ENCODE measurements at places on chromosomes 2 and 18.

DNA sequence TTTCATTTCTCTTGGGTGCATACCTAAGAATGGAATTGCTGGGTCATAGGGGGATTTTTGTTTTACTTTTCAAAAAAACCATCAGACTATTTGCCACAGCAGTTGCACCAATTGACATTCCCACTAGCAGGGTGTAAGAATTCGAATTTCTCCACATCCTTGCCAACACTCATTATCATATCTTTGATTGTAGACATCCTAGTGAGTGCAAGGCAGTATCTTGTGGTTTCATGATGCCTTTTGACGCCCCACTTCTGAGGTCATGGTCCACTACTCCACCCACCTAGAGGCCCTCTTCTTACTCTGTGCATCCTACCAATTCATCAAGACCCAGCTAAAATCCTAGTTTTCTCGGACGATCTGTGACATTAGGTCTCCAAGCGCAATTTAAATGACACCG, 161.9 kb downstream of the MYO5B start:
- DNase-seq: no peak

GRCh38 chr2:37506407-37507050, 162.1 kb downstream of the QPCT start:
- no peak for DNase-seq

GRCh38 chr2:202091476-202091875, 18.4 kb downstream of the KIAA2012 start:
- DNase-seq: no peak

DNA sequence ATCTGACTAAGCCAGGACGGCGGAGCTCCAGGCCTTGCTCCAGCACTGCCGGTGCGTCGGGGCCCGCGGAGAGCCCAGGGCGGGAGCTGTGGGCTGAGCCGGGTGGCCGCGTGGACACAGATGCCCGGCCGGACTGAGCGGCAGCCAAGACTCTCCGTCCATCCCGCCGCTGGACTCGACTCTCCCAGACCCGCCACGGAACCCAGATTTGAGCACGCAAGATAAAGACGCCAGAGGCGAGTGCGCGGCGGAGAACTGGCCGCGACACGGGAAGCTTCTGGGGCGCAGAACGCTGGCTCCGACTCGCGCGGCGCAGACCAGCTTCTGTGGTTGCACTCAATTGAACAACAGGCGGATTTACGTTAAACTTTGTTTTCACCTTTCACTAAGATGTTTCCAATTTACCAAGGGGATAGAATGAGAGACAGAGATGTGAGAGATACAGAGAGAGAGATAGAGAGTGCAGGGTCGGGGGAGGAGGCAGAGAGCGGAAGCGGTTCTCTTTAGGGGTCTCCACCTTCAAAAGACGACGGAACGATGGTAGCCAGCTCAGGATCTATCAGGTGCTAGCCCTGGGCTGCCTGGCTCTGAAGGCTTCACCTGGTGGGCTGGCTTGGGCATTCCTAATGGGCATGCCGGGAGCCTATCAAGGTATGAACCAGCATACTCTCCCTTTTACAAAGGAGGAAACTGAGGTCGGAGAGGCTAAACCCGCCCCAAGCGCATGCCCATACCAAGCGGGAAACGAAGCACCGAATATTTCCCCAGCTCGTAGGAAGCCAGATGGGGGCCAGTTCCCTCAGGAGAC, 10.4 kb upstream of the EN1 start:
- DNase-seq: no peak

- DNase-seq: no peak
Observed at GRCh38 chr18:50203801-50204604, 9.1 kb upstream of the MYO5B start.

- no peak for DNase-seq
Observed at GRCh38 chr2:9347411-9347881, 75.9 kb downstream of the ITGB1BP1 start.

- no peak for DNase-seq
Observed at GRCh38 chr2:44326548-44327264, 34.6 kb downstream of the PREPL start.

DNA sequence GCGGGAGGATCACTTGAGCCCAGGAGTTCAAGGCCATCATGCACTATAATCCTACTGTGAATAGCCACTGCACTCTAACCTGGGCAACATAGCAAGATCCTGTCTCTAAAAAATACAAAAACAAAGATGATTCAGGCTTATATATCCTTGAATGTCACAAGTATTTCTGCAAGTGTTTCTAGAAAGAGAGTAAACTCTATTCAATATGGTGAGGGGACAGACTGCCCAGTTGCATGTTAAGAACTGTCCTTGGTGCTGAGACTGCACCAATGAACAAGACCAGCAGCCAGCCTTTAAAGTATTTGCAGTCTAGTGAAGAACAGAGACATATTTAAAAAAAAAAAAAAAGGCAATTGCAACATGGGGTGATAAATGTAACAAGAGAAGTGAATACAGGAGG, 16.4 kb downstream of the MAP3K19 start:
- no peak for DNase-seq

GRCh38 chr2:232203936-232204335, 174.6 kb upstream of the ALPP start:
- no peak for DNase-seq

GRCh38 chr18:10322004-10322403, 132.4 kb upstream of the APCDD1 start:
- no peak for DNase-seq

DNA sequence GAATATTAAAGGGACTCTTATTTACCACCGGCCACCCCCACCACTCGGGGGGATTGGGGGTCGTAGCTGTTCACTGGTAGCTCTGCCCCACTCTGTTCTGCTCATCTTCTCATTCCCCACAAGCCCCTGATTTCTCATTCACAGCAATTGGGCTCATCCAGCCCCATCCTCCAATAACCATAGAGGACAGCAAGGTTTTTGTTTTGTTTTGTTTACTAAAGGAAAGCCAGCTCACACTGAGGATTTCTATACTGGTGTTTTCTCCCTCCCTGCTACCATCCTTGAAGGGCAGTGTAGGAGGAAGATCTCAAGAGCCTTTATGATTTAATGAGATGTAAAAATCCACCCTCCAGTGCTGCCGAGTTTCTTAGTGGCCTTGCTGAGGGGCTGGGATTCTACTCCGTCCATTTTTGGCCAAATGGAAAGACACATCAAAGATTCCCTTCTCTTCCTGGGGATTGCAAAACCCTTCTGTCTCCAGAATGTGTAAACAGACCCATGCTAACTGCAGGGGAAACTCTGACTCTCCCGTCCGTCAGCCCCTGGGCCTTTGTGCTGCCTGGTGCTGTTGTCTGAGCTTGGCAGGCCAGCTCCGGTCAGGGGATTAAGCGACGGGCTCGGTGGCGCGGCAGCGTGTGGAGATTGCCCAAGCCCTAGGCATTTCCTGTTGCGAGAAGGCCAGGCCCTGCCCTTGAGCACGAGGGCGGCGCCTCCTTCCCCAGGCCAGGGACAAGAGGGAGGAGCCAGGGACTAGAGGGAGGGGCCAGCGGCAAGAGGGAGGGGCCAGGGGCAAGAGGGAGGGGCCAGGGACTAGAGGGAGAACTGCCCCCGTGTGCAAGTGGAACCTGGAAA, 165.0 kb downstream of the ANTXR1 start:
- no peak for DNase-seq

DNA sequence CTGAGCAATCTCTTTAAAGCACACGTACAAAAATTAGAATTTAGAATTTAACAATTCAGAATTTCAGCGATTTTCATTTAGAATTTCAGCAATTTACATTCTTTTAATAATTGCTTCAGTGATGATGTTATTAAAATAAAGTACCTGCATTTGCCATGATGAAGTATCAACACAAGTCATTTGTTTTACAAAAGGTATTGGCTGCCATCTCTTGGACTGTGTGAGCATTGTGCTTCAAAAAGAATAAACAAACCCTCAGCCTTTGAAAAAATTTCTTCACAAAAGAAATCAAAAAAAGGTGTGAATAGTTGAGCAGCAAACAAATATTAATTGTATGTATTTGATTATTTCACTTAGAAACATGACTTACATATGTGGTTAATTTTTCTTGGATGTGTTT, 27.1 kb upstream of the ZC3H15 start:
- no peak for DNase-seq

GRCh38 chr18:48777744-48778116, 173.0 kb downstream of the SMAD7 start:
- DNase-seq: no peak

DNA sequence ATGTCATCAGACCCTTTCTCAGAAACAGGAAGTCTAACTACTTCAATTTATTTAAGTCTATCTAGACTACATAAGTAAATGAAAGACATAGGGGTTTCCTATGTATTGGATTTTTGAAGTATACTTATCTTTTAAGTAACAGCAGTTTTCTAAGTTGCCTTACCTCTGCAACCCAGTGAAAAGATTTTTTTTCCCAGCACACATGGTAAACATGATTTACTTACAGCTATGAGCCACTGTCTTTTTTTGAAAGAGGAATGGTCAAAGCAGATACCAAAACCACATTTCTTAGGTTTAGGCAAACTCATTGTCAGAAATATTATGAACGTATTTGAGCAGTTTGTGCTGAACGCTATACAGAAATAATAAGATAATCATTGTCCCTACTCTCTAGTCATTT, 78.7 kb upstream of the OTX1 start:
- DNase-seq: no peak

DNA sequence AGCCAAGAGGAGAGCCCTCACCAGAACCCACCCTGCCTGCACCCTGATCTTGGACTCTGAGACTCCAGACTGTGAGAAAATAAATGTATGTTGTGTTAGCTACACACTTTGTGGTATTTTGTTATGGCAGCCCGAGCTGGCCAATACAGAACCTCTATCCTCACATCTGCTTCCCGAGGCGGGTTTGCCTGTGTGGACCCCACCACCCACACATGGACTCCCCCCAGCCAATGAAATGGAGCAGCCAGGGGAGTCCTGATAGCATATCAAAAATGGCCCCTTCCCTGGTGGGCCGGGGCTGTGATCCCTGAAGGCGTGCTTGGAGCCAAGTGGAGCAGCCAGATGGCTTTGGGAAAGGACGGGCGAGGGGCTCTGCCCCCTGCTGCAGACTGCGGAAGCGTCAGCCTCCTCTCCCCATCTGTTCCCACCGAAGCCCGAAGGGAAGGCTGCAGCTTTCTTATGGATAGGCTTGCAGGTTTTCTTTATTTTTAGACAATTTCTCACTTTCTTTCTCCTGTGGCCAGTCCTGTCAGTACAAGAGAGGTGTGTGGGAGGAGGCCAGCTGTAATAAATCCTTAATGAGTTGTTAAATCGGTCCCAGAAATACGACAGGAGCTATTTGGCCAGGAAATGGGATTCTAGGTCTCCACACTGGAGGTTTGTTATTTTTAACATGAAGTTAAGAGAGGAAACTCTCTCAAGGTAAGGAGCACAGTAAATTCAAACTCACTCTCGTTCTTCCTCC, 34.4 kb downstream of the TEX51 start:
- no peak for DNase-seq

GRCh38 chr2:168350380-168350779, 103.0 kb upstream of the STK39 start:
- no peak for DNase-seq

DNA sequence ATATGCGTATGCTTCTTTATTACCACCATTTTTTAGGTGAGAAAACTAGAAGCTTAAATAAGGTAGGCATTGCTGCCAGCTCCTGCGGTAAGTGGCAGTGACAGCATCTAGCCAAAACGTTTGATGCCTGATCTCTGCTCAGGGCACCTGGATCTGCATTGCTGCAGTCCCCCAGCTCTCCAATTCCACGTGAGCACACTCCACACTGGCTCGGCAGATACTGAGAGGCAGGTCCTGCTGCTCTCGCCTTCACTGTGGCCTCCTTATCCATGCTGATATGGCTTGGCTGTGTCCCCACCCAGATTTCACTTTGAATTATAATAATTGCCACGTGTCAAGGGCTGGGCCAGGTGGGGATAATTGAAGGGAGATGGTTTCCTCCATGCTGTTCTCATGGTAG, 160.9 kb downstream of the CTIF start:
- no peak for DNase-seq

DNA sequence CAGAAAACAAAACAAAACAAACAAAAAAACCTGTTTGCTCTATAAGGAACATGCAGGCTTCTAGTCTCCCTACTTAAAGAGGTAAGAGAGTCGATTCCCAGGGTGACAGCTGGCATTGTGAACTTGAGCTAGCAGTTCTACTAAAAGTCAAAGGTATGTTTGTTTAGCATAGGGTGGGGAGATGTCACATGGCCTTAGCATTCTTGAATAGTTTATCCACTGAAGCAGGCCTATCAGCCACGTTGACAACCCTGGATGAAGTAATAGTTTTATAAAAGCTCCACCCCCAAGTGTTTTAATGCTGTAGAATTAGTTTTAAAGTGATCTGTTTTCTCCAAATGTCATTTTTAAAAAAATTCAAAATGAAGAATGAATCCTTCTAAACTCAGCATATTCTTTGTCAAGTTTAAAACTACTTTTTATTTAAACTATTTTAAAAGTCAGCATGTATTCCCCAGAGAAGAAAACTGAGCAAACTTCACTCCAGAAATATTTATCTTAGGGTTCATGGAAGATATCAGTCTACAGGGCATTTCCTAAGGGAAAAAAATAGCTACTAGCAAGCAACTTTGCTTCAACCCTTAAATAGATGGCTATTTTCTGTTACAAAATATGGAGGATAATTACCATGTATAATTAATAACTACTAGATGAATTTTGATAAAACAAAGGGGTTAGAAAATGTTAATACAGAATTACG, 1.7 kb downstream of the MYOM1 start:
- DNase-seq: no peak

DNA sequence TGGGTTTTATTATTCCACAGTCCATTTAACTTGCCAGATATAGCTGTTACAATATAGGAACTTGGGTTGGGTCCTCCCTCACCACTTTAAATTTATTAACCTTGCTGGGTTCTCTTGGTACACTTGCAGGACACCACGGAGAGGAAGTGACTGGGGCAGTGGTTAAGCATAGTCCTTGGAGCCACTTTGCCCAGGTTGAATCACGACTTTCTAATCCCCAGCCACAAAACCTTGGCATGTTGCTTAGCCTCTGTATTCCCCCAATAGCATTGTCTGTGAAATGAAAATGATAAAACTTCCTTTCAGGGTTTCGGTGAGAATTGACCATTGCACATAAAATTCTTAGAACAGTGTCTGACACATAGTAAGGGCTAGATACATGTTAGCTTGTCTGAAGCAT, 221.2 kb downstream of the IRS1 start:
- DNase-seq: no peak

- no peak for DNase-seq
Observed at GRCh38 chr2:105736145-105736544, 8.6 kb upstream of the NCK2 start.

DNA sequence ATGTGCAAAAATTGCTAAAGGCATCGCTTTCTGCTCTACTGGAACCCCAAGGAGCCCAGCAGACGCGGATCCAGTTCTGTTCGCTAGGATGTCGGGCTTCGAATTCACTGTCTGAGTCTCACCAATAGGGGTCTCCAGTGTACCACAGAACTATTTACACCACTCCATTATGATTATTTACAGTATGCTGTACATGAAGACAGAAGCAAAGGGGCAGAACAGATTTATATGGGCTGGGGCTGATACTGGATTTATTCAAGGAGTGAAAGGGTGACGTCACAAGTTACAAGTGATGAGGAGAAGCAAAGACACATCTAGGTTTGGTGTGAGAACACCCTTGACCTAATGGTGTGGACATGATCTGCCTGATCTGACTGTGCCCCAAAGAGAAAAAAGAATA, 185.3 kb upstream of the ATP5MC3 start:
- DNase-seq: no peak

GRCh38 chr2:54977149-54977548, 73.1 kb downstream of the RTN4 start:
- no peak for DNase-seq
